Activated CD4-positive, alpha-beta memory T cell treated with anti-CD3 and anti-CD28 coated beads for 36 hours (primary cell): ENCODE measurements at places on chromosomes 2 and 18. TPM values are rescaled to one million over a fixed set of nuclear protein-coding genes. Genes with fewer than 3 reads are reported as not detected.

Gene SLC35F5
- 21.7 TPM for total RNA-seq

- DNase-seq = no peak
These were observed 149.3 kb downstream of the EML6 start for GRCh38 chr2:54872780-54873179.

DNA sequence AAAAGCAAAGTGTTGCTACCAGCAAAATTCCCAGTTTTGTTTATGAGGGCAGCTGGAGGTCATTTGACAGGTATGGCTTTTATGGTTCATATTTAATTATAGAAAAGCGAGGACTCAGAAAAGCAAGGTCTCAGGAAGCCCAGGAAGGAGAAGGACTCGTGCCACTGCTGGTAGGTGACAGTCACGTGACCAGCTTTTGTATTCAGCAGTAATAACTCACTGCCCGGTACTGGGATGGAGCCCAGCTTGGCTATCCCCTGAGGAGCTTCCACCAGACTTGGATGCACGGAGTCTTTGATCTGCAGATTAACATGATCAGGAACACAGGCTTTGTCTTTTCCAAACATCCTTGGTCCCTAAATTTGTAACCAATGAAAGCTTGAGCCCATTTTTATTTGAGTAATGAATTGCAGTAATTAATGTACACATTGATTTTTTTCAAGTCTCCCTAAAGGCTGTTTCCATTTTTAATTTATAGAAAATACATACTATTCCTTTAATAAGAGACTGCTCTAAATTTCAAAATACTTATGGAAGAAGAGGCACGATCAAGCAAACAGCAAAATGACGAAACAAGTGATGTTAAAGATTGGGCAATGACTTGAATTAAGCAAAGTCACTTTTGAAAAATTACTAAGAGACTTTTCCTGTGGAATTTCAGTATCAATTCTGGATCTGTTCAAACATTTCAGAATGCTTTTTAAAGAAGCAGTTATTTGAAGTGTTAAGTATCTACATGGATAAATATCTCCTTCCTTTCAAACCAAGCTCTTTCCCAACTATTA, 251.7 kb upstream of the HNRNPA3 start:
- no peak for DNase-seq

DNA sequence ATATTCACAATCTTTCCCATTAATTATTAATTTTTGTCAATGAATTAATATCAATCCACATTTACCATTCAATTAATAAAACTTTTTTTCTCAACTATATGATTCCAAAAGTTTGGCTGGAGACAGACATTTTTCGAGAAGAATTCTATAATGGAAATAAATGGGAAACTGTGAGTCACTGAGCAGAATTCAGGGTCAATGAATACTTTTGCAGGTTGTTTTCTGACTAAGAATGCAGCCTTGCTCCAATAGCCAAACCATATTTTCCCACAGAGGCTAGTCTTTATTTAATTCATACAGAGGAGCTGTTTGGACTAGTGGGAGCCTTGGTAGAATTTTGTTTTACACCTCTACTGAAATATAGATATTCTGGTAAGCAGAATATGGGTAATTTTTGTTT, 82.3 kb downstream of the ARHGAP28 start:
- no peak for DNase-seq

Gene ABCG8
- total RNA-seq = not detected

- no peak for DNase-seq
These were observed 2.5 kb downstream of the ARMC9 start for GRCh38 chr2:231200805-231201474.

Gene DQX1
- 0.56 TPM for total RNA-seq

GRCh38 chr2:47508641-47509040, 105.7 kb downstream of the MSH2 start:
- no peak for DNase-seq

- no peak for DNase-seq
These were observed 41.0 kb downstream of the PIK3C3 start for GRCh38 chr18:41996020-41996419.

Gene NT5C1B
- not detected for total RNA-seq

DNA sequence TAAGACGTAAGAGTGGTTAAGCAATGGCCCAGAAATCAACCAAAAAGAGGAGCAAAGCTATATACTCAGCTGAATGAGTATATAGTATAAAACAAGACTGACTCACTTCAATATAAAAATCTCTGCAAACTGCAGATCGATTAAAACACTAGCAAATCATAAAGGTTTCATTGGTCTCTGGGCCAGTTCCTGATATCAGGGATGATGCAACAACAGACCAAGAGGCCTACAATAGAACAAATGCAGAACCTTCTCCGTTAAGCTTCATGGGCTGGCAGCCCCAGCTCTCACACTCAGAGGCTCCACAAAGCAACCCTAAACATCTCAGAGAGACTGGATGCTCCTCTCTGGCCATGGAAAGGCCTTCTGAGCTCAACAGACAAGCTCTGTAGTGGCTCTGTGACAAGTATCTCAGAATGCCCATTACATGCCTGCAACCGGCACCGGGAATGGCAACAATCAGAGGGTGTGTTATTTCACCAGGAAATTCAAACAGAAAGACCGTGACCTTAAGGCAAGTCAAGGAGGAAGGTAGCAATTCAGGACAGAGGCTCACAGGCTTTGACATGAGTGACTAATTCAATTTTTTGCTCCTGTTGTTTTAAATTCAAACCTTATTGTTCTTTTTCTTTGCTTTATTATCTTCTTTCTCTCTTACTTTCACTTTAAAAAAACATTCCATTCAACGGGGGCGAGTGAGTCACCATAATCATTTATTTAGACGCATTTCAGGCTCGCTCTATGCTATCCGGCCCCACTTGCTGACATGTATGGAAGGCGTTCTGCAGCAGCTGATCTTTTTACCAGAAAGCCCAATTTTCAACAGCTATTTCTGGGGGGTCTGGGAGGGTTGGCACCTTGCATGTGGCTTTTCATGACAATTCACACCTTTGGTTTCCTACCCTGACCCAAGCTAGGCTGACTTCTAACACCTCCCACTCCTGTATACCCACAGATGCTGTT, 15.1 kb downstream of the CYRIA start:
- DNase-seq = no peak

- DNase-seq = no peak
These were observed 81.2 kb downstream of the GATA6 start for GRCh38 chr18:22250591-22250996.

Gene TBR1
- not detected for total RNA-seq

Gene ERBB4
- total RNA-seq = not detected

DNA sequence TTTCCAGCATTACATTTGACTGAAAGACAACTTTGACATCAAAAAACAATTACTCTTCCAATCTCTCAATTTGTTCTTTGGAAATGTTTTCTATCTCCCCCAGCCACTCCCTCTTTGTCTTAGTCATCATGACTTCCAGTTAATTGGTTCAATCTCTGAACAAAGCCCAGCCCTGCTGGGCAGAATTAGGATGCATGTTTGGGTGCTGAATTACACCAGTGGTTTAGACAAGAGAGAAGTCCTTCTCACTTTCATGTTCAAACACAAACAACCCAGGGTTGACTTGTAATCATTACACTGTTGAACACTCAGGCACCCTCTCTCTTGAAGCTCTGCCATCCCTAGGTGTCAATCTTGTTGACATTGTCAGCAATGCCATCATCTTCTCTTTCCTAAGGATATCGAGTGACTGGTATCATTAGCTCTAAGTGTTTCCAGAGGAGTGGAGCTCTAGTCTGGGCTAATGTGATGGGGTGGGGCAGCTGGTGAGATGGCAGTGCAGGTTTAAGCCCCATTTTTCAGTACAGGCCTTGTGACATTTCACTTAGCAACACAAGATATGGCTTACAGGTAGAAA, 90.8 kb upstream of the MEIS1 start:
- no peak for DNase-seq

DNA sequence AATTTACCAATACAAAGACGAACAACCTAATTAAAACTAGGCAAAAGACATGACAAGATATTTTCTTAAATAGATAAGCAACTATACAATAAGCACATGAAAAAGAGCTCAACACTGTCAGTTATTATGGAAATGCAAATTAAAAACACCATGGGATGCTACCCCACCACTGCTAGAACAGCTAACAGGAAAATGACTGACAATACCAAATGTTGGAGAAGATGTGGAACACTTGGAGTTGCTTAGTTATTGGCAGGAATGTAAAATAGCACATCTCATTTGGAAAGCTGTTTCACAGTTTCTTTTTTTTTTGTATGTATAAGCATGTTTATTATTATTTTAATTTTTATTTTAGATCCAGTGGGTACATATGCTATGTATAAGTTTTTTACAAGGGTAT, 84.4 kb downstream of the CYRIA start:
- DNase-seq = no peak

Gene TCF23
- not detected for total RNA-seq

Gene TRIB2
- total RNA-seq = 4.9 TPM

GRCh38 chr2:224579411-224579810, 5.8 kb downstream of the CUL3 start:
- DNase-seq = no peak

DNA sequence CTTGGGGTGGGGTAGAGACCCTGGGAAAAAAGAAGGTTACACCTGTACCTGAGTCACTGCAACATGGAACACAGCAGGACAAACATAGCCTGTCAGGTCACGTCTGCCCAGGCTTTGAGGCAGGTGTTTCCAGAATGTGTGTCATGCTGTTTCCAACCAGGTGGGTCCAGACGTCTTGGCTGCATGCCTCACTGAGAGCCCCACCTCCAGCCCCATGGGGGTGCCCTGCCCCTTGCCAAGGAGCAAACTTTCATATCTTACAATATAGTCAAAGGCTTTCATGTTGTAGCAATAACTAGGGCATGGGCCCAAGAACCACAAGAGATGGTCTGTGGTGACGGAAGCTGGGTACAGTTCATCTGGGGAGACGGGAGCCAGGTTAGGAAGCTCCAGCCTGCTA, 499.7 kb downstream of the BCL11A start:
- DNase-seq = no peak
